ENCODE measurements at places on chromosomes 13 and 19. TPM values are rescaled to one million over a fixed set of nuclear protein-coding genes. Genes with fewer than 3 reads are reported as not detected.

The C19orf18 gene
- not detected for total RNA-seq

The ZNF534 gene
- not detected for total RNA-seq

The PLIN4 gene
- total RNA-seq = not detected

The LHB gene
- not detected for total RNA-seq

The CYP4F8 gene
- total RNA-seq = not detected

The OXGR1 gene
- total RNA-seq = not detected

The ZNF888 gene
- 0.92 TPM for total RNA-seq

The SULT2B1 gene
- not detected for total RNA-seq

The CACNG8 gene
- 0.06 TPM for total RNA-seq
